ENCODE measurements at places on chromosomes 7 and 10.
A peak's percentile ranks its signal among the peaks of the same experiment; 100 is the strongest.

DNA sequence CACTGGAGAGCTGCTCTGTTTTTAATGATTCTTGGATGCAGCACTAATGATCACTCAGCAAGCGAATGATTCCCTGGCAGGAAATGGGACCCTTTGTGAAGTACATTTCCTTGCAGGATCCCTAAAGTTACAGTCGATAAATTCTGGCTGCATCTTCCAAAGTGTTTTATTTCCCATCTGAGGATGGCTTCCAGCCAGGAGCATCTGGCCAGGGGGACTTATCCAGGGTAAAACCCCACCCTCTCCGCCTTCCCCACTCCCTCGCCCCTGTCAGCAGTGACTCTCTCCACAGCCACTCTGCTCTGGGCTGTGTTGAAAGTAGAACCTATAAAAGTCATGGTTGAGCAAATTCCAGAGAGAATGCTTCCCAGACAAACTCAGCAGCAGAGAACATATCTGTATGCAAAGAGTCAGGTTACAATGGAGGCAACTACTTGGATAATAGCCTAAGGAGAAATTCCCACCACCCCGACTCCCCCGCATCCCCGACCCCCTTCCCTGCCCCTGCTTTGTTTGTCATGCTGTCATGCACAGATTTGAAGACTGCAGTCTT, 111.0 kb upstream of the ANLN start:
- peak; percentile 68 for DNase-seq

GRCh38 chr10:33365301-33365700, 30.8 kb upstream of the NRP1 start:
- no peak for DNase-seq

GRCh38 chr10:92111336-92111939, 179.4 kb downstream of the CPEB3 start:
- DNase-seq, result peak; percentile 22

DNA sequence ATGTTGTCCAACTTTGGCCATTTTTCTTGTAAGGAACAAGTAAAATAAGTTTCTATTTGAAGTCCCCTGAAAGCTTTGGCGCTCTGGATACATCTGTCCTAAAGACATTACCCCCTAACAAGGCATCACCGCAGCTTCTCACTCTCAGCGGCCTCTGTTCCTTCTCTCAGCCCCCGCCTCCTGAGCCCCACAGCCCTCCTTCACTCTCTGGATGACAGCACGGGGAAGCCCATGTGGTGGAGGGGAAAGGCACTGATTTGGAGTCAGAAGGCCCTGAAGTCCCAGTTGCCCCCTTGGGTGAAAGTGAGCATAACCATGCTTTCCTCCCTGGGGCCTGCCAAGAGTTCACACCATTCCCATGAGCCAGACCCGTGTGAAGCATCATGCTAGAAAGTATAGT, 4.6 kb downstream of the H2BK1 start:
- DNase-seq, result no peak

DNA sequence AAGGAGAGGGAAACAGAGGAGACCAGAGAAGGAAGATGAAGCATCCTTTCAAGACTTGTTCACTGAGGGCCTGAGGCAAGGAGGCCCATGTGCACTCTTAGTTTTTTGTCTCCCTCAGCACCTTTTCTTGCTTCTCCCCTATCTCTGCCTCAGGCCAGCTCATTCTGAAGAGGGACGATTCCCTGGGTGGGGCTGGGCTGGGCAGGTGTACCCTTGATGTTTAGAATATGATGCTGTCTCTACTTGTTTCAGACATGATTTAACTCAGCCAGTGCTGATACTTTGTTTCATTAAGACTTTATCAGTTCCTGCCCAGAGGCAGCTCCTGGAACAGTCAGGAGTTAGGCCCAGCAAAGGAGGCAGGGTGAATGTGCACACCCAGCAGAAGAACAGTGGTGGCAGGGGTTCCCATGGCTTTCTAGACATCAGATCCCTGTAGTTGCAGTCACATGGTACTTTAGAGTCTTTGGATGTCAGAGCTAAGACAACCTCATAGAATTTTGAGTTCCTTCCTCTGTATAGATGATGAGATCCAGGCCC, 3.4 kb downstream of the PRXL2A start:
- DNase-seq, result no peak

DNA sequence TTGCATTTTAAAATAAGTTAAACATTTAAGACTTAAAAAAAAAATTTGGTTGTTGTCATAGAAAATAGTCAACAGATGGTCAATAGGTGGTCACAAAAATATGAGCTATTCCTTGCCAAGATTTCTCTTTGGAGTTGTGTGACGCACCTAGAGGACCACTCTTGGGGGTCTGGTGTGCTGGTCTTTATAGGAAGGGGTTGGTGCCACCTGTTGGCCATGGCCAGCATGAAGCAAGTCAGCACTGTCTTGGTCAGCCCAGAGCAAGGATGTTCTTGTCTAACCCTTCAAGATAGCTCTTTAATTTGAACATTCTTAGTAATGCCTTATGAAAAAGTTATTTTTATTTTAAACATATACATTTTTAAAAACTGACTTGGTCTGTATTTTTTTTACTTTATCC, 267.9 kb upstream of the CNTNAP2 start:
- DNase-seq, result no peak

GRCh38 chr10:86187499-86188239, 178.9 kb downstream of the GRID1 start:
- DNase-seq, result no peak

- DNase-seq, result no peak
These were observed 24.8 kb downstream of the LIPK start for GRCh38 chr10:88730864-88731263.

DNA sequence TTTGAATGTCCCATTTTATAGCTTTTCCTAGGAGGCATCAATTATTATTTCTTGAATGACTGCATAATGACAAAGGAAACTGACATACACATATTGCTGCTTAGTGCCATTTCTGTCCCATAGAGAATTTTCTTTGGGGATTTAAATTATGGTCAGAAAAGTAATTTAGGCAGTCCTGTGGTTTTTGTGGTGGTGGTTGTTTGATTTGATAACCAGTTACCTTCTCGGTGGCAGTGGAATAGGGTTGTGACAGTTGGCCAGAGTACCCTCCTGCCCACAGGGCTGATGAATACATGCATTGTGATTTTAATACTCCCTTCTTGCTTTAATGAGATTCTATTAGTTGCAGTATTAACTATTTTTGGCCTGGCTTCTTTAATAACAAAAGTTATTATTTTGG, 6.6 kb upstream of the SGCE start:
- DNase-seq, result no peak

- DNase-seq, result no peak
These were observed 213.2 kb downstream of the TRIL start for GRCh38 chr7:28744951-28745350.

GRCh38 chr7:50334341-50334994, 30.0 kb downstream of the IKZF1 start:
- DNase-seq, result no peak

GRCh38 chr10:12572281-12572680, 222.9 kb downstream of the CAMK1D start:
- DNase-seq, result no peak

DNA sequence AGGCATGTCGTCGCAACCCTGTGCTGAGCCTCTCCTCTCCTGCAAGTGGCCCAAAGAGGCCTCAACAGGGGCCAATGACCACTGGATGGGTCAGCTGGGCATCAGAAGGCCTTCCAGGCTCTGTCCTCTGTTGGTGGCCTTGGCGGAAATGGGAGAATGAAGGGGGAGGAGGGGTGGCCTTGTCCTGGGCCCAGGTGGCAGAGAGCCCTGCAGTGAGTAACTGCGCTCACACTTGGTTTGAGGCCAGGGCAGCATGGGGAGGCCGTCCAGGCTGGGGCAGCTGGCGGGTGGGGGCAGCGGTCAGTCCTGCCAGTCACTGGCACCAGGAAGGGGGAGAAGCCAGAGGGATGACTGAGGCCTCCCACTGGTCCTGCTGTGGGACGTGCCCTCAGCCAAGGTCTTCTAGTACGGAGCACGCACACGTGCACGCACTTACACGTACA, 59.8 kb downstream of the LHPP start:
- DNase-seq, result no peak

DNA sequence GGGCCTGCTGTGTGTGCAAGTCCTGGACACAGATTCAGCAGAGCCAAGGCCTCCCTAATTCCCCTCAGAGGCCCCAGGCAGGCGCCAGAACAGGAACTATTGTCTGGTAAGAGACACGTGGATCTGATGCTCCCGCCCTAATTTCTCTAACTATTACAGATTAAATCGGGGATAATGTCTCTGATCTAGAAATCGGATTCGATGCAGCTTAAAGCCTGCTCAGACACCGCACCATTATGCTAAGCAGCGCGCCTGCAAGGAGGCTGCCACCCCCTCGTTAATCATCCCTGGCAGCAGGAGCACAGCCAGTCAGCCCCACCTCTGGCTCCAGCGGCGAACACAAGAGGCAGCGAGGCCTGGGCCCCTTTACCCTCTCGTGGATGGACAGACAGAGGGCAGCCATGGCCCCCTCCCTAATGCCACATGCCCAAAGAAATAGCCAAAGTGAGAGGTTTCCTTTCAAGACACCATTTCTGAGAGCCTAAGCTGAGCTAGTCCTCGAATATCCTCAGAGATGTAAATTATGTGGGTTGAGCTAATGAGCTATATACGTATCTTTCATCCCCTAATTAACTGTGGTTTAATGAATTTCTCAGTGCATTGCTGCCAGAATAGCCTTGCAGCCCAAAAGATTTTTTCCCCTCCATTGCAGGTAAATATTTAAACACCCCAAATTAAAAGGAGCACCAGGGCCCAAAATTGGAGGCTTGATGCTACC, 122.1 kb downstream of the GRID1 start:
- DNase-seq, result no peak

DNA sequence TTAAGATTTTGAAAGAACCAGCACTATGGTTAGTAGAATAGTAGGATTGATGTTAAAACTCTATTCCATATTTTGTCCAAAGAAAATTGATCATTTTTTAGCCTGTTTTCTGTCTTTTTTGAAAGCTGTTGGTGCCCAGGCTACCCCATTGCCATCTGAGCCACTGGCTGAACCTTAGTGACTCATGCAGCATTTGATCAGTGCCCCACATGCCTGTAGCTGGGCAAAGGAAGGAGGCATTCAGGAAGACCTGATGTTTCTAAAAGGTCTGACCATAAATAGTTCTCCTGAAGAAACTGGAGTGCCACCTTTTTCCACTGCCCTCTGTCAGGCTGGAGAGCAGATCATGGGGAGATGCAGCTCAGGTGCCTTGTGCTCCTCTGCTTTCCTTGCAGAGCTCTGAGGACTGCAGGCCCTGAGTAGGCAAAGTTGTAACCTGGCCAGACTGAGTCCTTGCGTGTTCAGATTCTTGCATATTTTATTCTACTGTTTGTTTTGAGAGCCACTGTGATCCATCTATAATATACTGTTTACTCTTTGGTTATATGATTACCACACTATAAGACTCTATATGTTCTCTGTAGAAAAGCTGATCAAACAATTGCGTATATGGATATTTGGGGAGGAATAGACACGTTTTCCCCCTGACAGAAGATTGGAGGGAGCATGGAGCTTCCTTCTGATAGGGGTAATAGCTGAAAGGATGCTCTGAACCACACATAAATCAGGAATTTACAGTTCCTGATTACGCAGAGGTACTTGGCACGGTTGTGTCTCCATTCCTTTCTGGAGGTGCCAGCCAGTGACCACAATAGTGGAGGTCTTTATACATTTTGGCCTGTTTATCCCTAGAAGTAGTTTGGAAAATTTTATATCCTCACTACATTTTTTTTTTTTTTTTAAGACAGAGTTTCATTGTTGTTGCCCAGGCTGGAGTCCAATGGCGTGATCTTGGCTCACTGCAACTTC, 48.9 kb upstream of the GJD4 start:
- no peak for DNase-seq

GRCh38 chr10:80540618-80540980, 2.9 kb downstream of the SH2D4B start:
- no peak for DNase-seq

GRCh38 chr10:102241444-102242117, at the start of gene PITX3:
TSS of gene PITX3 (minus strand) at chr10:102241512. CDS start at chr10:102232080, 9,432 bp downstream.
- DNase-seq, result peak; percentile 89

GRCh38 chr10:29160150-29160617, 128.7 kb upstream of the LYZL1 start:
- DNase-seq, result peak; percentile 82

- no peak for DNase-seq
These were observed 26.2 kb downstream of the PWWP2B start for GRCh38 chr10:132422903-132423825.

DNA sequence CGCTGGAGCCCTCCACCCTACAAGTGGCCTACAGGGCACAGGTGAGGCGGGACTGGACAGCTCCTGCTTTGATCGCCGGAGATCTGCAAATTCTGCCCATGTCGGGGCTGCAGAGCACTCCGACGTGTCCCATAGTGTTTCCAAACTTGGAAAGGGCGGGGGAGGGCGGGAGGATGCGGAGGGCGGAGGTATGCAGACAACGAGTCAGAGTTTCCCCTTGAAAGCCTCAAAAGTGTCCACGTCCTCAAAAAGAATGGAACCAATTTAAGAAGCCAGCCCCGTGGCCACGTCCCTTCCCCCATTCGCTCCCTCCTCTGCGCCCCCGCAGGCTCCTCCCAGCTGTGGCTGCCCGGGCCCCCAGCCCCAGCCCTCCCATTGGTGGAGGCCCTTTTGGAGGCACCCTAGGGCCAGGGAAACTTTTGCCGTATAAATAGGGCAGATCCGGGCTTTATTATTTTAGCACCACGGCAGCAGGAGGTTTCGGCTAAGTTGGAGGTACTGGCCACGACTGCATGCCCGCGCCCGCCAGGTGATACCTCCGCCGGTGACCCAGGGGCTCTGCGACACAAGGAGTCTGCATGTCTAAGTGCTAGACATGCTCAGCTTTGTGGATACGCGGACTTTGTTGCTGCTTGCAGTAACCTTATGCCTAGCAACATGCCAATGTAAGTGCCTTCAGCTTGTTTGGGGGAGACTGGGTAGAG, at the start of gene COL1A2:
COL1A2 (plus strand) TSS at position 459 of the 704 bp plus-strand sequence; CDS start at position 596, 137 bp downstream.
- peak; percentile 98 for DNase-seq

GRCh38 chr7:116527521-116527920, 2.7 kb downstream of the CAV1 start:
- peak; percentile 72 for DNase-seq

- no peak for DNase-seq
These were observed 229.6 kb downstream of the CREB5 start for GRCh38 chr7:28641752-28642545.

GRCh38 chr7:91880413-91881241, at the start of gene MTERF1:
TSS of gene MTERF1 (minus strand) at chr7:91880702. CDS start at chr7:91880083, 619 bp downstream.
- peak; percentile 89 for DNase-seq

DNA sequence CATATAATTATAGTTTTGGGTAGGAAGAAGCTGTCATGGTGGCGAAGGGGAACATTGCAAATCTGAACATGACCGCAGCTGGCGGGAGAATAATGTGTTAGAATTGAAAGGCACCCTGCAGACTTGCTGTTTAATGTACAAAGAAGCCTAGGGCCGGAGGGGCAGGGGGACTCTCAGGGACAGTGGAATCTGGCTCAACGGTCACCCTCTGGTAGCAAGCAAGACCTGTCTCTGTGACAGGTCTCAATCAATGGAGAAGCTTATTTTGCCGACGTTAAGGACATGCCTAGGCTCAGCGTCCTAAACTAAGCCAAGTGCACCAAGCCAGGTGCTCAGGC, 177.3 kb downstream of the NSUN6 start:
- DNase-seq, result no peak

DNA sequence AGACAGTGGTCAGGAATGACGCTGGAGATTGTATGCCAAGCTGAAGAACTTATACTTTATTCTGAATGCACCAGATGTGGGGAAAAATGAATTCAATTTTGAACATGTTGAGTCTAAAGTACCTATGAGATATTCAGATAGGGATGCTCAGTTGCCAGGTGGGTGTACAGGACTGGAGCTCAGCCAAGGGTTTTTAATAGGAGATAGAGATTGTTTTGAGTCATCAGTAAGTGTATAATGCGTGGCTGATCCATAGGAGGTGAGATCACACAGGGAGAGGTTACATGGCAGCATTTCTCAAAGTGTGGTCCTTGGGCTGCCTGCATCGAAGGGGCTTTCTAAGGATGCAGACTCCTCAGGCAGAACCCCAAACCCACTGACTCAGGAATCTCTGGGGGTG, 6.8 kb upstream of the HIPK2 start:
- DNase-seq, result no peak

All from fibroblast of mammary gland (primary cell).